ENCODE measurements at places on chromosomes 6 and 20.

DNA sequence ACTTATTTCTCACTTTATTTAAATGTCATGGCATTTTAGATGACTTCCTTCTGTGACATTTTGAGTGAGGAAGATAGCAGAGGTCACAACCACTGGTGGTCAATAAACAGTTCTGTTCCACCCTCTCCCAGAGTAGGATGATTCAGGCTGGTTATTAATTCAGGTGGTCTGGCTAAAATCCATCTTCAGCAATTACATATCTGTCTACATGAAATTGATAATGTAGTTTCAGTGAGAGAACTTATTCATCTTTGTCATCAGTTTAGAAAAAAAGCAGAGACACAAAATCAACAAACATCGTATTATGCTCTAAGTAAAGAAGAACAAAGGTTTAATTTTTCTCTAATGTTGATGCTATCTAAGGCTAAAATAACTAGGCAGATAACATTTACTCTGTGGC lies 525.5 kb downstream of the TENT5A start:
- DNase-seq = no peak

DNA sequence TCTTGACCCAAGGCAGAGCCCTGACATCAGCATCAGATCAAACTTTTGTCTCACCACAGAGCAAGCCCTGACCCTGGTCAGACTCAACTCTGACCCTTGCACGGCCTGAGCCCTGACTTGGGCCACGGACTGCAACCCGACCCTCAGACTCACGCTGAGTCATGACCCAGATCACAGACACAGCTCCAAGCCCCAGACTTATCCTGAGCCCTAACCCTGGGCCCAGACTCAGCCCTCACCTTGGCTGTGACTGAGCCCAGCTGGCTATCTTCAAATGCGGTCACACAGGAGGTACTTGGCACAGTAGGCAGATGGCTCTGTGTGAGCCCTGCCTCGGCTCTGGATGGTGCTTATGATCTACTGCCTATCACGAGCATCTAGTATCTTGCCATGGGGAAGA lies 602.3 kb downstream of the PTPRT start:
- no peak for DNase-seq

DNA sequence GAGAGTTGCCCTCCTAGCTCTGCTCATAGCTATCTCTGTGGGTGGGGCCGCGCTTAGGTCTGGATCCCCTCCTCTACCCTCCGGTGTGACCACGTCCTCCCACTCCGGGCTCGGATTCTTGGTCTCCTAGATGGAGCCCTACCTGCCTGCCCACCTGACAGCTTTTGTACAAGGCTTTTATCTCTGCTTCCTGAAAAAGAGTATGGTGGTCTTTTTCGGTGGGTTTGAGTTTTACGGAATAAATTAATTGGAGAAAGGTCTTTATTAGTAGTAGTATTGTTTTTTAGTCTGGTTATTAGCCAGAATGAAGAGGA lies 773 bp downstream of the SMAP1 start:
- DNase-seq = no peak

DNA sequence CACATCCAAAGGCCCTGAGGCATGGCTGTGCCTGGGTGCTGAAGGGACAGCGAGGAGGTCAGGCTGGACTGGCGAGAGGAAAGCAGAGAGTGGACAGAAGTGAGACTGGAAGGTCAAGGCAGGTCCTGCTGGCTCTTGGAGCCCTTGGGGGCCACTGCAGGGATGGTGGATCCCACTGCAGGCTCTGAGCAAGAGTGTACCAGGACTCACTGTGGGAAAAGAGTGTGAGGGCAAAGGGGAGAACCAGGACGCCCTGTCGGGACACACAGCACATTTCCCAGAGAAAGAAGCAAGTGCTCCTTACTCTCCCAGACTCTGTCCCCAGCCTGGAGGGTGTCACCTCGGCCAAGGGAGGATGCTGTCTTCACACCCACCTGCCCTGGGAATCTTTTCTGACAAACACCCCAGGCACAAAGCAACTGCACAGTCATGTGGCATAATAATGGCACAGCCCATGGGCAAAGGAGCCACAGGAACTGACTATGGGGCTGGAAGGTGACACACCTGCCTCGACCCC lies 172.3 kb upstream of the CST7 start:
- DNase-seq = no peak
